ENCODE measurements at places on chromosomes 6 and 20.

DNA sequence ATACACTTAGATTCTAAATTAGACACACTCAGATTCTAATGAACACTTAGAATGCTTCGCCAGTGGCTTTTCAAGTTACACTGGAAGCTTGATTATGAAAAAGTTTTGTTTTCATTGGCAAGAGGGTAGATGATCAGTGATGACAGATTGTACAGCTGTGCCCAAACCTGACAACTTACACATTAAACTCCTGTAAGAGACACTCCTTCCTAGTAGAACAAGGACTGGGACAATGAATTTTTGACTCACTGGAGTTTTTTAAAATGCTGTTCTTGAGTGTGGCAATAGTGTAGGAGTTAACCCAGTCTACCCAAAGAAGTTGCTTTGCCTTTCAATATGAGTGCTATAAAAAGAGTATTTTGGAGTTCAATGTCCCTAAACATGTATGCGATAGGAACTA is 140.8 kb downstream of the SLC16A10 start:
- no peak for DNase-seq

DNA sequence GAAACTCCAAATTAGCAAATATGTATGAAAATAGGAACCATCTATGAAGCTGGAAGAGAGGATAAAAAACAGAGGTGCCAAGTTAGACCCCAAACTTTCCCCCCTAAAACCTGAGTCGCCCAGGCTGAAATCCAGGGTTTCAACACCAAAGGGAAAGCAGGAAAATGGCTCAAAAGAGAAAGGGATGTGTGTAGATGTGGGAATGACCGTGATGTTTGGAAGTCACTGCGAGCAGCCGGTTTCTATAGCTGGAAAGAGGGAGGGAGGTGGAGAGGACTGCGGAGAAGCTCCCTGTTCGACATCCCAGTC is 4.5 kb downstream of the RING1 start:
- no peak for DNase-seq

- peak; percentile 35 for DNase-seq
Measured at GRCh38 chr20:37523911-37524700, 3.1 kb downstream of the NNAT start.

- DNase-seq = no peak
Measured at GRCh38 chr6:1801401-1801800, 191.7 kb downstream of the FOXC1 start.

- peak; percentile 2 for DNase-seq
Measured at GRCh38 chr20:1945660-1946059, 48.2 kb downstream of the PDYN start.

- no peak for DNase-seq
Measured at GRCh38 chr20:61161726-61162390, 90.2 kb upstream of the CDH4 start.

DNA sequence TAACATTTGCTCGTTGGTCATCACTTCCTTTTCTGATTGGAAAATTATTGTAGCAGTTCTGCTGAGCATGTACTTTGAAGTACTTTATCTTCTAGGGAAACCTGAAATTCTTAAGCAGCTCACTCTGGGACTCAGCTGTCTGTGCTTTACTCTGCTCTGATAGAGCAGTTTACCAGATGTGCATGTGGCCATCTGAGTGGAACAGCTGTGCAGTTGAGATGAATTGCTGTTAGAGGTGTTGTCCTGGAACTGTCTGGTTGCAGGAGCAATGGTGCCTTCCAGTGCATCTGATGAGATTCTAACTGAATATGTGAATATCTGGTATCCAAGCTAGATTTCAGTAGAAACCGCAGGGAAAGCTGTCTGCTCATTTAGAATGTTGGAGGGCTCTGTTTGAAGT is 27.2 kb downstream of the PANK2 start:
- no peak for DNase-seq

DNA sequence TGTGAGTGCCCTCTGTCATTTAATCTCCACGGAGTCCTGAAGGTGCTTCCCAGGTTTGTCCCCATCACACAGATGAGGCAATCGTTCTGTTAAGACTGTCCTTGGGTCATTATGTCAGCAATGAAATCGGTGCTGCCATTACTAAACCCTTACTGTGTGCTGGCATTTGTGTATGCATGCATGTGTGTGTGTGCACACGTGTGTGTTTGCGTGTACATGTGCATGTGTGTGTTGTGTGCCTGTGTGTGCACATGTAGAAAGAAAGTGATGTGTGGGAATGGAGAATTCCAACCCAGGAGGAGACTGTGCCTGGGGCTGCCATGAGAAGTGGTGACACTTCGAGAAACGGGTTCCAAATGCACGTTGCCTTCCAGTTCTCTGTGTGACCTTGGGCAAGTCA is 110.3 kb downstream of the CDH26 start:
- no peak for DNase-seq

- no peak for DNase-seq
Measured at GRCh38 chr6:152142105-152142504, 334.6 kb downstream of the ESR1 start.

DNA sequence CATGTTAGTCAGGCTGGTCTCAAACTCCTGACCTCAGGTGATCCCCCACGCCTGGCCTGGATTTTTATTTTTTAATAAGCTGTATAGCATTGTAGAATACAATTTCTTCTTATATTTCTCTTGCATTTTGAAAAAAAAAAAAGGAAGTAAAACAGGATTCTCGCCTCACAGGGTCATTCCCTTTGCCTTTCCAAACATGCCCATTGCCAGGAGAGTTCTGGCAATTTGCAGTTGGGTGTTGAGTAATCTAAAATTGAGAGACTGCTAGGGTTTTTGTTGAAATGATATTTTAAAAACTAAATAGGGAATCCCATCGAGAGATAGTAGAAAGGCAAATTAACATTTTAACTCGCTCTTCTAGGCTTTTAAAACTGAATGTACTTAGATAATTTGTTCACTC is 196.1 kb downstream of the JARID2 start:
- no peak for DNase-seq

- DNase-seq = no peak
Measured at GRCh38 chr6:33167374-33168283, 24.6 kb downstream of the COL11A2 start.

DNA sequence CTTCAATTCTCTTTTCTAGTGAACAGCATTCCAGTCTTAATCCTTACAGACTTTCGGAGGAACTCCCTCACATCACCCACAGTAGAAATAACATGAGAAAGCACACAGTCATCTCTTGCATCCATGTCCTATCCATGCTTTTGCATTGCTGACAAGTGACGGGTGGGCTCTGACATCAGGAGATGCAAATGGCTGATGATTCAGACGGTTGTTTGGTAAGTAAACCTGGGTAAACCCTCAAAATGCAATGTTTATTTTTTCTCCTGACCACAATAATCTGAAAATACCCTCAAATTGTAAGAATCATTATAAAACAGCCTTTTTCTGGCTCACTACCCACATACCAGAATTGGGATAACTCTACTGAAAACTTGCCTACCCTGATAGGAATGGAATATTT is 792.0 kb downstream of the MAFB start:
- DNase-seq = no peak

DNA sequence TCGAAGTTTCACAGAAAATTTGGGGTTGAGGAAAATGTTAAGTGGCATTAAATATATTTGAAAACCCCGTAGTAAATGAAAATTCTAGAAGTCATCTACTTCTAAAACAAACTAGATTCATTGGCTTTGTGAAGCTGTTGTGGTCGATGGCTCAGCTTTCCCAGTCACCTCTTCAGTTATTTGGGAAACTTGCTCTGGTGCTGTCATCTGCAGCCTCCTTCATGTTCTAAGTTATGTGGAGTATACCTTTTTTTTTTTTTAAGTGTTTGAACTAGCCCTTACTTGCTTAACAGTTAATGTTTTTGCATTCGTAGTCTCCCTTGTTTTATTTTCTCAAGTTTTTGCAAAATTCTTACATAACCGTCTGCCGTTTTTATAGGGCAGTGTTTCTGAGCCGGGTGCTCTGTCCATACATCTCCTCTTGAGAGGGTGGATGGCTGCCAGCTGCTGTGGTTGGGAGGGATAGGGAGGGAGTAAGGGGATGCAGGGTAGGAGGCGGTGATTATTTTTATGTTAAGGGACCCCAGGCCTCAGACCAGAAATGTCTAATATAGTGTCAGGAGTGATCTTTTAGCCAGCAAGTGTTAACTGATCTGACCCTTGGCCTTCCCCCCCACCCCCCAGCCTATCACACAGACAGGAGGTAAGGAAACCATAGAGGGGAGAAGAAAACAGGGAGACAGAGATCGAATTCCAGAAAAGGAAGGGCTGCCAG is 7.1 kb downstream of the RREB1 start:
- DNase-seq = no peak

- DNase-seq = no peak
Measured at GRCh38 chr6:79713701-79714322, 82.7 kb downstream of the SH3BGRL2 start.

DNA sequence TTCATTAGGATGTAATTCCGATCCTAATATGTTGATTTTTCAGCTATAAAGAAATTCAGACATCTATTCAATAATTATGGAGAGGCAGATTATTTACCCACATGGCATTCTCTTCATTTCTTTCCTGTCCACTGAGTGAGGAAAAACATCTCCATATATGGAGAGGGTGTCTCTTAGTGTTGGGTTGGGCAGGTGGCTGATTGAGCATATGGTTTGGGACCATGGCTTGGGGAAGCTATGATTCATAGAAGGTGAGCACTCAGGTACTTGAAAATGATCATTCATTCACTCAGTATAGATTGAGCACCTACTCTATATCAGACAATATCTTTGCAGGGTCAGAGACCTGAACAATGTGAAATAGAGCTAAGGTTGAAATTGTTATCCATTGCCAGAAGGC is 41.3 kb upstream of the IL20RA start:
- no peak for DNase-seq

- DNase-seq = no peak
Measured at GRCh38 chr20:16624106-16624505, 50.9 kb upstream of the KIF16B start.

DNA sequence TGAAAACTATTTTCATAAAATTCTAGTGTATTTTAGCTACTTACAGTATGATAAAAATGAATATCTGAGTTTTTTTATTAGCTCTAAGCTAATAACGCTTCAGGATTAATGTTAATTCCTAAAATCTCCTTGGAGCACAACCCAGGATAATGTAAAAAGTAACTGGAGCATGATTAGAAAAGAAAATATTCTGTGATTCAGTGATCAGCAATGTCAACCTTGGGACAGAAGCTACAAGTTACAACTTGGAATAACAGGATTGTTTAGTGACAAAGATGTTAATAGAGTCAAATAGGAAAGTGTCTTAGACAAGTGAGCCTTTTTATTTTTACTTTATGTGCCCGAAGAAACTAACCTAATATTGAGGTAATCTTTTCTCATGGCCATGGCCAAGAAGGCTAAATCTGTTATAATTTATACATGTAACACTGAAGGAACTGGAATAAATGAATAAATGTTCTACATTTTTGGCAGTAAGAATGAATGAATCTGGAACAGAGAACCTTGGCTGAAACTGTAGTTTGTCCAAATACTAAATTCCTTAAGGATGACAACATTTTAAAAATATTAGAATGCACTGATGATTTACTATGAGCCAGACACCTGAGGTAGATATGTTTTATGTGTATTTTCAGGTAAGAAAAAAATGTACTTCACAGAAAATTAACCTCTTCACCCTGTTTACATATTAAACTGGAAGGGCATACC is 994.0 kb downstream of the GRIK2 start:
- no peak for DNase-seq

- no peak for DNase-seq
Measured at GRCh38 chr6:120279466-120280167, 930.1 kb upstream of the MAN1A1 start.

GRCh38 chr20:44576297-44576696 is 6.1 kb upstream of the PKIG start:
- no peak for DNase-seq

GRCh38 chr20:48070991-48071652 is 285.8 kb upstream of the SULF2 start:
- no peak for DNase-seq

DNA sequence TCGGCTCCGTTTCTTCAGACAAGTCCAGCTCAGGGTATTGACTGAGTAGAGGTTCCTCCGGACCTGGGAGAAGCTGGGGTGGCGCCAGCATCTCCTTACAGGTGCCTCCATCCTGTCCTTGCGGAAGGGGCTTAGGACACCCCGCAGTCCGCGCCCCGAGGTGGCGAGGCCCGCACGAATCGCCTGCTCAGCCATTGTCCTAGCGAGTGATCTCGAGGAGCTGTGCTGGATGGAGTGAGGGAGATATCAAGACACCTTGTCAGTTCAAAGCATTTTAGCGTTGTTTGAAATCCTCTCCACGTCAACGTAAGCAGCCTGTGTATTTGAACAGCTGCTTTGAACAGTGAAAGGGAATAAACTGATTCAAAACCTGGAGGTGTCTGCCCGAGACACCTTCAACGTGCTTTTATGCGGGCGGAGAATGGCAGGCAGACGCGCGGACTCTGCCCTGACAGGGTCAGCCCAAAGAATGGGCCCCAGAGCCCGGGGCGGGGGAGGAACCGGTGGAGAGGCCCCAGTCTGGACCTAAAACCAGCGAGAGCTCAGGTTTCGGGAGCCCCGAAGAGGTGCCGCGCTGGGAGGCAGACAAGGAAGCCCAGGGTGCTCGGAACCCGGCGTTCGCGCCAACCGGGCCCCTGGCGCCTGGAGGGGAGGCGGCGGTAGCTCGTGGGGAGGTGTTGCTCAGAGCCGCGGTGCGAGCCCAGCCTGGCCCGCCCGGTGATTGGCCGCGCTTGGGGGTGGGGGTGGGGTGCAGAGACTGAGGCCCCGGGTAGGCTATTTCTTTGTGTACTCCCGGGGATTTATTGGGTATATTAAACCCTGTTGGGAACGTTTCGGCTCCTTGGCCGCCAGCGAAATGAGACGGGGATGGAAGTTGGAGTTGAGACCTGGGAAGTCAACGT is 3.1 kb upstream of the POU3F2 start:
- no peak for DNase-seq

- no peak for DNase-seq
Measured at GRCh38 chr20:32315399-32315798, 37.9 kb downstream of the KIF3B start.

- DNase-seq = no peak
Measured at GRCh38 chr6:150149146-150149545, 6.3 kb downstream of the PPP1R14C start.

All from ascending aorta (tissue), 2 donors.